ENCODE measurements at places on chromosomes 1 and 21.

DNA sequence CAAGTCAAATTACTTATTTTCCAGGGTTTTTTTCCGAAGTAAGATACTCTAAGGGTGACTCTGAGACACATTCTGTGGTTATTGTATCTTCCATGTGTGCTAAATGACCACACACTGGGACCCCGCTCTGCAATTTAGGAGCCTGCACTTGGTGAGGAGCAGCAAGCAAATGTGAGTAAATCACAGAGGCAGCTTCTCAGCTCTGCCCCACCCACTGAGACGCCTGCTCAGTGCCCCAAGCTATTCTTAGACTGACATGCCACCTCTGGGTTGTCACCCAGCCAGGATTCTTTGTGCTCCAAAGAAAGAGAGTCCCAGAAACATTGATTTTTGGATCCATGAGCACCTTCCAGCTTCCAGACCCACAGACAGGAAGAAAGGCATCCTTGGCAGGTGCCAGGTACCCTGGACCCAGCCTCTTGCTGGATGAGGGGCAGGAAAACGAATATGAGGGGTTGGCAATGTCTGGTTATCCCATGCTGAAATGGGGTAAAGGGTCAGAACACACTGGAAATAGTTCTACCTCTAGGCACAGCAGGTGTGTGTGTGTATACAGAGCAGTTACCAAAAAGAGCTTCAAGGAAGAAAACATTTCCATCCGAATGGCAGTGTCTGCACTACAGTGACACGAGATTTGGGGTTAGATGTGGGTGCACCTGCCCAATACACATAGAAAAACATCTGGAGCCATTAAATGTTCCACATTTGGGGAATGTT, 41.2 kb downstream of the TNR start:
- no peak for DNase-seq

- no peak for DNase-seq
These were observed 213.8 kb downstream of the DUSP10 start for GRCh38 chr1:221527886-221528624.

GRCh38 chr1:1780598-1781525, 2.6 kb upstream of the NADK start:
- no peak for DNase-seq

- no peak for DNase-seq
These were observed 26.3 kb upstream of the CSF1 start for GRCh38 chr1:109884242-109884891.

Measured in hematopoietic multipotent progenitor cell treated with erythropoietin and hydrocortisone succinate and interleukin-3 and kit ligand, for 15 days (in vitro differentiated cells).